Stimulated activated CD4-positive, alpha-beta T cell treated with anti-CD3 and anti-CD28 coated beads, Interleukin-12 subunit alpha, Interleukin-12 subunit beta, amount 100 ng/mL, for 24 hours (primary cell): ENCODE measurements at places on chromosomes 7 and 10.

DNA sequence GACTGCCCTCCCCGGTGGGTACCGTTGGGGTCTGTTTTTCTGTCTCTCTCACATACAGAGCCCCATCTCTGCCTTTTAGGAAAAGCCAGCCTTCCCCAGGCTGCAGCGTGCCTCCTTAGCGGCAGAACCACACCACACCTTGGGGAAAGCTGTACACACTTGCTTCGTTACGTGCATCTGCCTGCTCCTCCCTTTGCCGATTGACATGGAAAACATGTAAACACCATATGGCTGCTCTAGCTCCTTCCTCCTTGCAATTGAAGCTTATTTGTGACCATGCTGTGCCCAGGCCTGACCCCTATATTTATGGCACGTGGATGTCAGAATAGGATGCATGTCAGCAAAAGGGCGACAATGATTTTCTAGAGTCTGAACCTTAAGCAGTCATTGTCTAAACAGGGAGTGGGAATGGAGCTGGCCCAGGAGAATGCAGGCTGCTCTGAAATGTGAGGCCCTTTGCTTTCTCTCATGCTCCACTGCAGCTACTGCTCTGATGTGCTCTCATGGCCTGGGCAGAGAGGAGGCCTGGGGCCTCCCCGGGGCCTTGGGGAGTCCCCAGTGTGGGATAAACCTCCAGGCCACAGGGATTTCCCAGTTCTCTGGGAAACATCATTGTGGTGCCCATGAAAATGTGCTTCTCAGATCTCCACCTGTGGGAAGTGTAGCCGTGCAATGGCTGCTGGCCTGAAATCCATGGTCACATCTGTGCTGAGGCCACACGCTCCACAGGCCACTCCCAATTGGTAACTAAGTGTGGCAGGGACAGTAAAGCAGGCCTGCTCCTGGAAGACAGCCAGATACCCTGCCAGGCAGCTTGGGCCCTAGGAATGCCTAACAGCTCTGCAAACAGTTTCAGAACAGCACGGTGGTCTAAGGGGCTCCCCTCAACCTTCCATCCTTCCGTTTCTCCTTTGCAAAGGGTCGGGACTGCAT lies 18.6 kb downstream of the PDE6C start:
- no peak for DNase-seq

DNA sequence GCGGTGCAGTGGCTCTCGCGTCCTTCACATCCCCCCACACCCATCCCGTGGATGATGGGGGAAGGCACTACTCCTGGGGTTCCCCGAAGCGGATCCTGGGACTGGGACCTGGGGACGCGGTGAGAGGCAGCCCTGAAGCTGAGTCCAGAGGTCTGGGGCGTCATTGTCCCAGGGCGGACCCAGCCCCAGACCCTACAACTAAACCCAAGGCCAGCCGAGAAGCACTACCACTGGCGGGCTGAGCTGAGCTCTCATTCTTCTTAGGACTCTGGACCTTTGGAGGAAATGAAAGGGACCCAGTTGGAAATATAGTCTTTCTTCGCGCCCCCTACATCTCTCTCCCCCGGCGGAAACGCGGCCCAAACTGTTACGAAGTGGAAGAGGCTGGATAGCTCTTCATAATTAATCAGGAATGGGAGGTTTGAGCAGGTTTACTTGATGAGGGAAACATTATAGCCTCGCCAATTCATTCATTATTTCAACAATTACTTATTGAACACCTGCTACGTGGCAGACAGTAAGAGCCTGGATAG lies 389 bp upstream of the FBXL15 start:
- no peak for DNase-seq

DNA sequence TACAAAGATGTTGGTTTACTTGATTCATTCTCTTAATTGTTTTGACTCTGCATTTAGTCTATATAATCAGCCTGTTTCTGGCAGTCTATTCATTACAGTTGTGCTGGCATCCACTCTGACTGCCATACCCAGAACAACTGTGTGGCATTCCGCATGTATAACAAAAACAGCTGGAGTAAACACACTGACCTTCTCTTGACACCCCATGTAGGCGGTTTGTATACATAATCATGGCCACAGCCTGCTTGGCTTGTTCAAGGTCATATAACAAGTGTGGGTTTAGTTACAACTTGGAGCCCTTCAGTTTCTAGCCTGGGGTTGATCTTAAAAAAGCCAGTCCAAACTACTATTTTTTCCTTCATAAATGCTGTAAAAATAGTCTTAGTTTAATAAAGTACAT lies 70.9 kb downstream of the MBL2 start:
- DNase-seq = no peak

DNA sequence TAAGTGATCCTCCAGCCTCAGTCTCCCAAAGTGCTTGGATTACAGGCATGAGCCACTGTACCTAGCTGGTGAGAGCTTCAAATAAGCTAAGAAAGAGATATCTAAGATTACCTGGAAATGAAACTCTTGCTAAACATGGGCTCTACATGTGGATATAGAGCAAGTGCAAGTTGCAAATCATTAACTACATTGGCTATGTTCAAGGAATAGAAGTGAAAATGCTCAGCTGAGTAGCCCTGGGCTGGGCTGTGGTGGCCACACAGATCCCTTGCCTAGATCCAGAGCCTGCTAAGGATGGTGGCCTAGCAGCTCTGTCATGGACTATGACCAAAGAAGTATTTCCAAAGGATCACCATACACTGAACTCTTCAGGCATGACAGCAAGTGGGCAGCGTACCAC lies 209.3 kb downstream of the PLXNA4 start:
- no peak for DNase-seq

DNA sequence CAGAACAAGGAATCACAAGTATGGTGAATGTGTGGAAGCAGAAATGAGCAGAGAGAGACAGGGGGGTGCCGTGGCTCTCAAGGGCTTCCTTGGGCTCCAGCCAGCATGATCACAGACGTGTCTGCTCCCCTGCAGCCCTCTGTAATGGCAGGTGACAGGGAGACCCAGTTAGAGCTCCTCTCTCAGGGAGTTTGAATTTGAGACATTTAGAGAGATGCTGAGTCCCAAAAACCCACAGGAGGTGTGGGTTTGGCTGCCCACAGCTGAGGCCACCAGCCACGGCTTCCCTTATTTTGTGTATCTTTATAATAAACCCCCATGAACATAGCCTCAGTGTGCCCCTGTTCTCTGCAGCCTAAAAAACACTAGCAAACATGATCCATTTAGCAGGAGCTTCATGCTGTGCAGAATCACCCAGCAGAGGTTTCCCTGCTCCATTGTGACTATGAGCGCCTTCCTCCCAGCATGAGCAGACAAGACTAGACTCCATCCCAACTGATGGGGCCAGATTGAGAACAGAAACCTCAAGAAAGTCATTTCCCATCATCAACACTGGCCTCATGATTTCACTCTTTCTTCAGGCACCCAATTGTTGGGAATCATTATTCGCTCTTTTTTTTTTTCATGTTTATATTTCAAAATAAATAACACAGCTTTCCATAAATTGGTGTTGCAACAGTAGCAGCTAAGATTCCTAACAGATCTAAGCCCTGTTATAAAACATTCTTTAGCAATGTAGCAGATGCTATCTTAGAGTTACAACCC lies 13.4 kb downstream of the NOD1 start:
- no peak for DNase-seq

DNA sequence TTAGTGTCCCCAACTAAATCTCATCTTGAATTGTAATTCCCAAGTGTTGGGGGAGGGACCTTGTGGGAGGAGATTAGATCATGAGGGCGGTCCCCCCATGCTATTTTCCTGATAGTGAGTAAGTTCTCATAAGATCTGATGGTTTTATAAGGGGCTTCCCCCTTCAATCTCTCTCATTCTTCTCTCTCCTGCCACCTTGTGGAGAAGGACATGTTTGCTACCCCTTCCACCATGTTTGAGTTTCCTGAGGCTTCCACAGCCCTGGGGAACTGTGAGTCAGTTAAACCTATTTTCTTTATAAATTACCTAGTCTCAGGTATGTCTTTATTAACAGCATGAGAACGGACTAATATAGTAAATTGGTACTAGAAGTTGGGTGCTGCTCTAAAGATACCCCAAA lies 365.6 kb downstream of the ANKRD7 start:
- DNase-seq = no peak

- DNase-seq = no peak
These were observed 28.6 kb upstream of the TNPO3 start for GRCh38 chr7:129083525-129083924.

DNA sequence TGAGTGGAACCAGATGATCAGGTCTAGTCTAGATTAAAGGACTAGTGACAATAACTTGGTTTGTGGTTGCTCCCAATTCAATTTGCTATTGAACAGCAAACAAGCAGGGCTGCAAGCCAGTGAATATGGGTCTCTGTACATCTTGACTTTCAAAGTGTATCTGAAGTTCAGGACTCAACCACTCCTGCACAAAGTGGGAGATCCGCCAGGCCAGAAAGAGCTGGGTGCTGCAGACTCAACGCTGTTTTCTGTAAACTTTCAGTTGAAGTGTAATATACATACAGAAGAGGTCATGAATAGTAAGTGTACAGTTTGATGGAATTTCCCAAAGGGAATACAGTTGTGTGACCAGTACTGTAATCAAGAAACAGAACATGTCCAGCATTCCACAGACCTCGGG lies 416.6 kb downstream of the RPS24 start:
- DNase-seq = no peak

DNA sequence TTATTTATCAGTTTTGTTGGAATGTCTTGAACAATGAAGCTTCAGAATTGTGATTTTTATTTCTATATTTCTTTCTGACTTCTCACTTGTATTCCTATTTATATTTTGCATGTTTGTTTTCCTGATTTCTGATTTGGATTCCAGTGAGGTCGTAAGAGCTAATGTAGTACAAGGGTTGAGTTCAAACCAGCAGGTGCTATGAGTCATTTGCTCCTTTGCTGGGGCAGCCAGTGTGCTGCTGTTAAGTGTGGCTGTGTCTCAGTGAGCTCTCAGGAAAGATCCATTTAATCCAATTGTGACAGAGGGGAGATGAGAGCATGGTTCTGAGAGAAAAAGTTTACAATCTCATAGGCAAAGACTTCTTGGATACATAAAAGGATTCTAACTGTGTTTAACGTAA lies 48.6 kb downstream of the MCU start:
- DNase-seq = no peak

DNA sequence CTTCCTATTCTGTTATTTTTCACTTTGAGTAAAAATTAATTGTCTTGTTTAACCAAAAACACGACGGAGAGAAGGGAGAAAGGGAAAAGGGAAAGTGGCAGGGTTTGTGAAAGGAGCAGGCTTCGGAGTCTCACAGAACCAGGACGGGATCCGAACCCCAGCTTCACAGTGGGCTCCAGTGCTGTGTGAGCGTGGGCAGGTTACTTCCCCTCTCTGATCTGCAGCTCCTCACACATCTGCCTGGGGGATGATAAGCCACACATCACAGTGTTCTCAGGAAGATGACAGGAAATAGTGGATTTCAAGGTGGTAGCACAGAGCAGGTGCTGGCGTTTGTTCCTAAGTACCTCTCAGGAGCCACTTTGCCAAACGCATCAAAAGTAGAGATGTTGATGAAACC lies 94.2 kb upstream of the GPR26 start:
- no peak for DNase-seq

DNA sequence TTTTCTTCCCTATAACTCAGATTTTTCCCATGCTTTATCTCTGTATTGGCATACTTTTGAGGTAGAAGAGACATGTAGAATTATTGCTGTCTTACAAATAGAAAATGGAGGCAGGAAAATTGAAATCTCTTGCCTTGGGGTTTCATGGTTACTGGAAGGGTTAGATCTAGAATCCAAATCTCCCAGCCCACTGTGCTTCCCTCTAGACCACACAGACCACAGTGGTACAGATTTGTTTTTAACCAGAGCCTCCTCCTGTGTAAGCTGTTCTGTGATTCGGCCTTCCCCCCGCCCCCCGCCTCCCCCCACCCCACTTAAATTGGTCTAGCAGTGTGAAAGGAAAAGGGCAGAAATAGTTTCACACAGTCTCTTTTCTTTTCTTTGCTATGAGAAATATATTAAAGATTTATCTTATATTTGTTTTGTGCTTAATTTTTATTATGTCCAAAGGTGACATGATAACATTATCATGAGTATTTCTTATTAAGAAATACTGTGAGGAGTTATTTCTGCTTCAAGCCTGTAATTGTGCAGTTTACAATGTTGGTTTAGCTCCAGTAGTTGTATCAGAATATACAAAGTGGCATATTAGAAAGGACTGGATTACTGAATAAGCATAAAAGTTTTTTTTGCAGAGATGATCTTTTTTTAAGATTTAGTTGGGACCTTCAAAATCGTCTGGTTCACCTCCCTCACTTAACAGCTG lies 368.8 kb upstream of the BMPER start:
- DNase-seq = no peak

- DNase-seq = no peak
These were observed 63.1 kb downstream of the TMEM209 start for GRCh38 chr7:130141884-130142653.

- DNase-seq = no peak
These were observed 348.2 kb downstream of the DNAJB6 start for GRCh38 chr7:157684909-157685429.

DNA sequence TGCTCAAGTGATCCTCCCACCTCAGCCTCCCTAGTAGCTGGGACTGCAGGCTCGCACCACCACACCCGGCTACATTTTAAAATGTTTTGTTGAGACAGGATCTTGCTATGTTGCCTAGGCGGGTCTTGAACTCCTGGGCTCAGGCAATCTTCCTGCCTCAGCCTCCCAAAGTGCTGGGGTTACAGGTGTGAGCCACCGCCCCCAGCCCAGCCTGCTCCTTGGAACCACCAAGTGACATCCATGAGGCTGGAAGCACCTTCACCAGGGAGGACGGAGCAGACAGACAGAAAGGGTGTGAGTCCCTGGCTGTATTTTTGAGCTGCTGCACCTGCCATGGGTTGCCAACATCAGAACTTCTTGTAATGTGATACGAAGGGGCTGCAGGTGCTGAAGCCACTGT lies 62.3 kb upstream of the UBE3C start:
- DNase-seq = no peak

GRCh38 chr10:126059076-126059826 lies 162.9 kb downstream of the FANK1 start:
- DNase-seq = no peak

GRCh38 chr10:85767891-85768290 lies 598.7 kb downstream of the GRID1 start:
- DNase-seq = no peak

DNA sequence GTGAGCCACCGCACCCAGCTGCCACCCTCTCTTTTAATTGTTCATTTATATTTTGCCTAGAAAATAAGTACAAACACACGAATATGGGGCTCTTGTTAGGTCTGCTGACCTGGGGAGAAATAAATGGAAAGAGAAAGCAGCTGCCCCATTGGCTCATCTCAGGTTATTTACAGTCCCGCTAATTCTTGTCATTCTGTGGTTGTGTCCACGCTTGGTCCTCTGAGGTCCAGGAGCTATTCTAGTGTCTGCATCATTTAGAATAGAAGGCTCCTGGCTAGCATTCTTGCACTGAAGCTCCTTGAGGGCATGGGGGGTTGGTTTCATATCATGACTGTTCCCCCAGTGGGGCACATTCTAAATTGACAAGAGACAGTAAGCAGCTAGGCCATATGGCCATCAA lies 128.5 kb downstream of the TACC2 start:
- no peak for DNase-seq

DNA sequence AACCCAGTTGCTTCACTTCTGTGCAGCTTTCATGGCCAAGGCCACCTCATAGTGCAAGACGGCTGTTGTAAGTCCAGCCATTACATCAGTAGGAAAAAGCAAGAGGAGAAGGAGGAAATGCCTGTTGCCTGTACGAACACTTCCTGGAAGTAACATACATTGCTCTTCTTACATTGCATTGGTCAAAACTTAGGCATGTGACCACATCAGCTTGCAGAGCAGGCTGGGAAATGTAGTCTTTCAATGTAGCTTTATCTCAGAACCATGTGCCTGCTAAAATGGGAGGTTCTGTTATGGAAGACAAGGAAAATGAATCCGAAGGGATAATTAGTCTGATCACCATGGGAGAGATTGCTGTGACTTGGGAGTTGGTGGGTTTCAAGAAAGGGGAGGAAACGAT lies 4.3 kb downstream of the SLC29A3 start:
- no peak for DNase-seq
